ENCODE measurements at places on chromosomes 6 and 20.

DNA sequence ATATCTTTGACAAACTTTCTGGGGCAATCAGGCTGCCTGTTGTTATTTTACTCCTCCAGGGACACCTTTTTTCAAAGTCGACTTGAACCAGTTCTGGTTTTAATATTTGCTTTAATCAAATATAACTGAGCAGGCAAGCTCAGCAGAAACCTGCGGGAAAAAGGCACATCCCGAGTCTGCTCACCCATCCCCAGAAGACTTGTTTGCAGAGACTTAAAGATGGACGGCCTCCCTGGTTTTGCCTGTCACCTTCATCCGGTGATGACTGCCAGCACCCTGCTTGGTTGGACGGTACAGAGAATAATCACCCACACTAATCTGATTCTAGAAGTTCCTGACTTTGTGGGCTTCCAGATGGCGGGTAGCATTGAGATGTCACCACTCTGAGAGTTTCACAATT, 36.8 kb downstream of the PPP1R3G start:
- no peak for DNase-seq

DNA sequence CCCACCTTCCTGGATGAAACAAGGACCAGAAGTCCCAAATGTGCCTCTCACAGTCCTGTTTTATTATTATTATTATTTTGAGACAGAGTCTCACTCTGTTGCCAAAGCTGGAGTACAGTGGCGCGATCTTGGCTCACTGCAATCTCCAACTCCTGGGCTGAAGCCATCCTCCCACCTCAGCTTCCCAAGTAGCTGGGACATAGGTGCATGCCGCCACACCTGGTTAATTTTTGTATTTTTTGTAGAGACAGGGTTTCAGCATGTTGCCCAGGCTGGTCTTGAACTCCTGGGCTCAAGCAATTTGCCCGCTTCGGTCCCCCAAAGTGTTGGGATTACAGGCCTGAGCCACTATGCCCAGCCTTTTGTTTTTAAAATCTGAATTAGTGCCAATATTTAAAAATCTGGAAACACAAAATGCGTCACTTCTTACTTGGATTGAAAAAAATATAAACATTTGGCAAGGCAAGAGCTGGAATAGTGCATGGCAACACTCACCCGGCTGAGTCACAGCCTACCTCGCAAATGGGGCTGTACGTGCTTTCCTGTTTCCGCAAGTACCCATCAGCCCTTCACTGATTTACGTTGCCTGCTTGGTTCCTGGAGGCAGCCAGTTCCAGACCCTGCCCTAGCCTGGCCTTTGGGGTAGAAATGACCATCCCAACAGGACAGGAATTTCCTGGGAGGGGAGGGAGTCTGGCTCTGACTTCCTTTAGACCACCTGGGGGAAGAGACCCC, 6.3 kb downstream of the SDCBP2 start:
- peak; percentile 37 for DNase-seq

GRCh38 chr6:121210943-121211342, 123.3 kb downstream of the TBC1D32 start:
- no peak for DNase-seq

DNA sequence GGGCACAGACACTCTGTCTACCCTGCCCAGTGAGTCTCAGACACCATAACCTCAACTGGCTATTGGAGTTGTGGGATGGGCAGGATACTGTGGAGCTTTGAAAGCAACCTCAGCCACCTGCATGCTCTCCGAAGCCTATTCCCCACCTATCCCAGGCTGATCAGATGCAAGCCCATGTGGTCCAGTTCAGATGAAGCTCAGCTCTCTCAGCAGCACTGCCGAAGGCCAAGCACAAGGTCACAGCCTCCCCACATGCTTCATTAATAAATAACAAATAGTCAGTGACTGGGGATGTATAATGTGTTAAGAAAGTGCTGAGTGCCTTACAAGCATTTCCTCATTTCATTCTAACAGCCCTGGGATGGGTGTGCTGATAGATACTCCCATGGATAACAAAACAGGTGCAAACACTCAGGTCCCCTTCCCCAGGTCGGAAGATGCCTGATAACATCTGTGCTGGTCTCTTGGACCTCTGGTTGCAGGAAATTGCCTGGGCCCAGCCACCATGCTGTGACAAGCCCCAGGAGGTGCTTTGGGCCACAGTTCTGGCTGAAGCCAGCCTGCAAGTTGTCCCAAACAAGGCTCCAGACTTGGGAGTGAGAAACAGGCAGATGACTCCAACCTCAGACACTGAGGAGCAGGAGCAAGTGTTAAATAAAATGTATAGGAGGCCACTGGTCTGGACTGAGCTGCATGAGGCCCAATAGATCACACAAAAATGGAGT, 3.7 kb downstream of the ACSS1 start:
- DNase-seq: no peak

GRCh38 chr6:150142670-150143515, at the start of gene PPP1R14C:
TSS of gene PPP1R14C (plus strand) at chr6:150143044. CDS start at chr6:150143193, 149 bp downstream.
- DNase-seq: no peak

DNA sequence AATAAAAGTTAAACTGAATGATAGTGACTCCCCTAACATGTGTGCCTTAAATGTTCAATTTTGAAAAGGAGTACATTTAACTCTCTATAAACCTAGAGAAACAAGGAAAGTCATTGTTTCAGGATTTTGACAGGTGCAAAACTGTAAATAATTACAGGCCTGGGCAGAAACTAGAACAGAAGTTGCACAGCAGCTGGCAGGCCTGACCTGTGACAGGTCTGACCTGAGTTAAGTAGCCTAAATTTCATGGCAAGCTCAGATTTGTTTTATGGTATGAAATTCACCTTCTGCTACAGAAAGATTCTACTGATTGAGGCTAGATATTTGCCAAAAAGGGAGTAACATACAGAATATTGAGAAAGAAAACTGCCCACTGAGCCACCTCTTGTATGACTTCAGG, 166.1 kb downstream of the CDKAL1 start:
- DNase-seq: no peak

DNA sequence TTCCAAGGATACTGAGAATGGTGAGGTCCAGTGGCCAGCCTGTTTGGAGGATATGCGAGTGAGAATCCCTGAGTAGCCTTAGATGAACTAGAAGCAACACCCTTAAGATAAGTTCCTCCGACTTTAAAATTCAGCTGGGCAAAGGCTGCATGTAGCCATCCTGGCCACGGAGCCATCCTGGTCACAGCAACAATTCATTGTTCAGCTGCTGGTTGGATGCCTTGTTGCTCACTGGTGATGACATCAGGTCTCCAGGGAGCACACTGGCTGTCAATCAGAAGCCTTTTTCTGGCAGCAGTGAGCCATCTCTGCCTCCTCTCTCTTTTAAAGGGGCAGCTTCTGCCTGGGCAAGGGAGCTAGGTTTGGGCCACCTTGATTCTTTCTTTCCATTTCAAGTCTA, 22.4 kb upstream of the RIMS4 start:
- no peak for DNase-seq

DNA sequence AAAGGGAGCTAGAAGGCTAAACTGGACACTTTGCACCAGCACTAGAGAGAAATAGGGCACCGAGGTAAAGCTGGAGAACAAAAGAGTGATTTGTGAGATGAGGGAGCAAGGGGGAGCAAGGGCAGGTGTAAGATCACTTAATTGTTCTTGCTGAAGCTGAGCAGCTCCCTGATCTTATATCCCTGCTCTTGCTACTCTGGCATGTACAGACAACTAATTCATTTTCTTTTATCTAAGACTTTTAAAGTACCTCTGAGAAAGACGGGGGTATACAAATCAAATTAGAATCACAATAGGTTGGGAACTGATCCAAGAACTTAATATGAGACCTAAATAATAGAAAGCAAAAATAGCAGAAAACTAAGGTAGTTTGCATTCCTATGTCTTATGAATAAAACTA, 381.7 kb upstream of the POU3F2 start:
- DNase-seq: no peak

- no peak for DNase-seq
Observed at GRCh38 chr6:168756009-168756634, 315.1 kb downstream of the SMOC2 start.

- peak; percentile 58 for DNase-seq
Observed at GRCh38 chr6:31576897-31577578, 1.7 kb downstream of the TNF start.

GRCh38 chr6:156545931-156546330, 231.2 kb upstream of the ARID1B start:
- DNase-seq: no peak

Data from CD4-positive, alpha-beta T cell treated with Interleukin-15 for 1 hour (primary cell).